Lower lobe of right lung (tissue), 2 donors: ENCODE measurements at places on chromosomes 1 and 21.

DNA sequence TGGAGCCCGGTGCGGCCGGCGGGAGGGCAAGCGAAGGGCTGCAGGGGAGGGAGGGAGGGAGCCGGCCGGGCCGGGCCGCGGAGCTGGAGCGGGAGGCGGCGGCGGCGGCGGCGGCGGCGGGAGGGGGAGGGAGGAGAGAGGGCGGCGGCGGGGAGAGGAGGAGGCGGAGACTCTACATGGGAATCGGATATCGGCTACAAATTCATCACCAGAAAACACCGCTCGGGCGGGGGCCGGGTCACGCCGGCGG, at the start of gene AKT3:
Gene AKT3, minus strand, starts transcription at position 42 of the 250 bp plus-strand sequence. CDS start 7,073 bp downstream, outside the sequence.
- peak; percentile 78 for DNase-seq
- no peaks in the 10 kb centered on the region for H3K27me3 ChIP-seq
- peak within 1 kb of the TSS; percentile 74 for H3K4me3 ChIP-seq
- H3K36me3 ChIP-seq = no peaks in the 10 kb centered on the region
- peak within 1 kb of the TSS; percentile 89 for H3K27ac ChIP-seq
- peaks cover 15% of the 10 kb centered on the region for H3K4me1 ChIP-seq

GRCh38 chr1:1259951-1260600, 13.6 kb upstream of the C1QTNF12 start:
- no peak overlapping the region for H3K27ac ChIP-seq
- peaks cover 16% of the 10 kb centered on the region for H3K4me1 ChIP-seq
- no peak overlapping the region for H3K4me3 ChIP-seq

DNA sequence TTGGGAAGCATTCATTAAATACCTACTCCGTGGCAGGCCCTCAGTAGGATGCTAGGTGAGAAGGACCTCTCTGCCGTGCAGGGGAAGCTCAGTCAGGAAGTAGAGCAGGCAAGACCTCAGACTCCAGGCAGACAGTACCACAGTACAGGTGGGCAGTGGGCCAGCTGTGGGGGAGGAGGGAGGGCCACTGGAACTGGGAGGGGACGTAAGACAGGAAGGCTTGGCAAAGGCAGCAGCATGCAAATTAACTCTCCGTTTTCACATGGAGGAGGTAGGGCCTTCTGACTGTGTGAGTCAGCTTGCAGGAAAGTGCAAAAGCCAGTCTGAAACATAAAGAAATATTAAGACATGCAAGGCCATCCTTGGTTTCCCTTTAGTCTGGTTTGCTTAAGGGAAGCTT, 157.7 kb downstream of the TRIM33 start:
- H3K36me3 ChIP-seq = no peaks in the 10 kb centered on the region
- no peak overlapping the region for H3K27ac ChIP-seq
- peak; percentile 56 for DNase-seq
- peaks cover 12% of the 10 kb centered on the region for H3K4me1 ChIP-seq
- H3K4me3 ChIP-seq = no peak overlapping the region

DNA sequence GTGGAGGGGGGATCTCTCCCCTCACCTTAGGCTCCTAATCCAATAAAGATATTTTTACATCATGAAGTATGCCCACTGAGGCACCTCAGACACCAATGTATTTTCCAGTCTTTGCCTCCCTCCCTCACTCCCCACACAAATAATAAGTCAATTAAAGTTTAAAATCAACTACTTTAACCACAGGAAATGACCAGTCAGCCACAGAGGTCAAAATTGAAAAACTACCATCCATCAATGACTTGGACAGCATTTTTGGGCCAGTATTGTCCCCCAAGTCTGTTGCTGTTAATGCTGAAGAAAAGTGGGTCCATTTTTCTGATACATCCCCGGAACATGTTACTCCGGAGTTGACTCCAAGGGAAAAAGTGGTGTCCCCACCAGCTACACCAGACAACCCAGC, 70.6 kb upstream of the DYNLT5 start:
- H3K27ac ChIP-seq = no peak overlapping the region
- no peak overlapping the region for H3K4me3 ChIP-seq
- no peaks in the 10 kb centered on the region for H3K27me3 ChIP-seq
- H3K36me3 ChIP-seq = no peaks in the 10 kb centered on the region
- no peaks in the 10 kb centered on the region for H3K4me1 ChIP-seq

GRCh38 chr1:66938613-66939012, 13.8 kb downstream of the MIER1 start:
- H3K27ac ChIP-seq = no peak overlapping the region
- H3K4me1 ChIP-seq = peaks cover 51% of the 10 kb centered on the region
- DNase-seq = no peak

DNA sequence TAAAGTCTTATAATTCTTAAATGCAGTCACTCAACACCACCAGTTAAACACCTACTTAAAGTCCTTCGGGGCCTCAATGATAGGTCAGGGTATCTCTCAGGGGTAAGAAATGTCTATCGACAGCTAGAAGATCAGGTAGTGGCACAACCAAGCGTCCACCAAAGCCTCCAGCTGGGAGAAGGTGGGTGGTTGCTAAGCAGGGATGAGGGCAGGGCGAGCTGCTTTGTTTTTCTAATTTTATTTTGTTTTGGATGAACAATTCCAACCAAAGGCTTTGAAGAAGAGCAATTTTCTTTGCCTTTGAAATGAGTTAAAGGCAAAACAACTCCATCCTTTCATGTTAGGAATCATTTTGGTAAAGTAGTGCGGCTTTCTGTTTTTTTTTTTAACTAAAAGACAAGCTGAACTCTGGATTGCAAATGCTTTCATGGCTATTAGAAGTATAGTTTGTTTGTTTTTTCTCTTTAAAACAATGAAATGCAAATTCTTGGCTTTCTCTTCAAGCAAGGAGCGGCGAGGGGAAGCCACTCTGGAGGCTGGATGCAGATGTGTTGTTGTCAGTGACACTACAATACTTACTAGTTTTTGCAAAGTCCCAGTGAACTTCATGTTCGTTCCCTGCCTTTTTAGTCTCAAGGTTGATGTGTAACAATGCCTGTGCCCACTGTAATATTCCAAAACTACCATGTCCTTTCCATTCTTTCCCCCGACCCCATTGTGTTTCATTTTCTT, 106.0 kb downstream of the MRPS6 start:
- H3K27me3 ChIP-seq = no peaks in the 10 kb centered on the region
- no peaks in the 10 kb centered on the region for H3K36me3 ChIP-seq
- H3K4me3 ChIP-seq = no peak overlapping the region
- H3K4me1 ChIP-seq = no peaks in the 10 kb centered on the region
- DNase-seq = no peak
- no peak overlapping the region for H3K27ac ChIP-seq

- H3K27ac ChIP-seq = no peak overlapping the region
- no peak overlapping the region for H3K4me3 ChIP-seq
- no peaks in the 10 kb centered on the region for H3K4me1 ChIP-seq
- DNase-seq = no peak
Measured at GRCh38 chr1:219081943-219082925, 91.4 kb upstream of the LYPLAL1 start.

GRCh38 chr1:239058190-239058589, 328.2 kb upstream of the CHRM3 start:
- H3K4me1 ChIP-seq = no peaks in the 10 kb centered on the region
- DNase-seq = no peak

GRCh38 chr1:41416552-41417334, 55.5 kb downstream of the FOXO6 start:
- peak; percentile 71 for DNase-seq
- H3K27me3 ChIP-seq = no peaks in the 10 kb centered on the region
- H3K27ac ChIP-seq = no peak overlapping the region
- H3K36me3 ChIP-seq = no peaks in the 10 kb centered on the region
- peaks cover 15% of the 10 kb centered on the region for H3K4me1 ChIP-seq

GRCh38 chr1:62908168-62908695, 124.3 kb downstream of the ATG4C start:
- H3K4me3 ChIP-seq = no peak overlapping the region
- DNase-seq = no peak
- no peaks in the 10 kb centered on the region for H3K4me1 ChIP-seq
- no peak overlapping the region for H3K27ac ChIP-seq
- no peaks in the 10 kb centered on the region for H3K36me3 ChIP-seq

- DNase-seq = no peak
- no peaks in the 10 kb centered on the region for H3K36me3 ChIP-seq
- peak overlapping the region; percentile 8 for H3K4me3 ChIP-seq
- H3K4me1 ChIP-seq = peaks cover 7% of the 10 kb centered on the region
- peak overlapping the region; percentile 56 for H3K27ac ChIP-seq
Measured at GRCh38 chr1:160437432-160438316, 37.3 kb downstream of the VANGL2 start.

- H3K36me3 ChIP-seq = no peaks in the 10 kb centered on the region
- no peaks in the 10 kb centered on the region for H3K27me3 ChIP-seq
- H3K27ac ChIP-seq = no peak overlapping the region
- no peak for DNase-seq
- no peak overlapping the region for H3K4me3 ChIP-seq
Measured at GRCh38 chr1:119790451-119791198, 20.6 kb downstream of the REG4 start.

DNA sequence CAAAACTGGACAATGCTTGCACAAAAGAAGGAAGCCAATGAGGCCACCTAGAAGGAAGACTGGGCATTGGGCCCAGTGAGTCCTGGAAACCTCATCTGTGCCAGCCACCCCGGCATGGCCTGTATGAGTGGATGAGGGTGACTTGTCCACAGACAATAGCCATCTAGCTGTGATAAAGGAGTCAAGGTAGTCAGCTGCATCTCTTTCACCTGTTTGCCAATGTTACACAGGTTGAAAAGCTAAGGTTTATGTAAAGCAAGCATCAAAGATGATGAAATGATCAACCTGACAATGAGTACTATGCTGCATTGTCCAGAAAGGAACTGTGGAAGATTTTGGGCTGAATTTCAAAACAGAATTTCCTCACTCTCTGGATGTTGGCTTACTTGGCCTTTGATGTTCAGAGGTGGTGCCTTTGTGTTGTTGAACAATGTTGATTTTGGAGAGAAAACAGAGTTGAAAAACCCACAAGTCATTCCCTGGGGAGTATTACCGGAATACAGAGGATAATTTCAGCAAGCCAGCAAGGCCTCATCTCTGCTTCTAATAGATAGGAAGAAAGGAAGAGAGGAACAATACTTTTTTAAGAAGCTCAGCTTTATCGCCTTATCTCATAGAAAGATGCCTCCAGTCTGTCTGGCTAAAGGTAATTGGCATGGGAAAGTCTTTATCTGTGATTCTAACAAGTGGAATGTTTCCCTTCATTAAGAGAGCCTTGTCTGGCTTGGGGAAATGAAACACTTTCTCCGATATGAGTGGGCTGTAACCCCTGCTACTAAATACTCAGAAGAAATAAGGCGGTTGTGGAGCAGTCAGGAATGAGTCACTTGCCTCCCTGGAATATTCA, 11.4 kb upstream of the SELE start:
- H3K4me3 ChIP-seq = no peak overlapping the region
- H3K27me3 ChIP-seq = peaks cover under 1% of the 10 kb centered on the region
- no peak for DNase-seq

DNA sequence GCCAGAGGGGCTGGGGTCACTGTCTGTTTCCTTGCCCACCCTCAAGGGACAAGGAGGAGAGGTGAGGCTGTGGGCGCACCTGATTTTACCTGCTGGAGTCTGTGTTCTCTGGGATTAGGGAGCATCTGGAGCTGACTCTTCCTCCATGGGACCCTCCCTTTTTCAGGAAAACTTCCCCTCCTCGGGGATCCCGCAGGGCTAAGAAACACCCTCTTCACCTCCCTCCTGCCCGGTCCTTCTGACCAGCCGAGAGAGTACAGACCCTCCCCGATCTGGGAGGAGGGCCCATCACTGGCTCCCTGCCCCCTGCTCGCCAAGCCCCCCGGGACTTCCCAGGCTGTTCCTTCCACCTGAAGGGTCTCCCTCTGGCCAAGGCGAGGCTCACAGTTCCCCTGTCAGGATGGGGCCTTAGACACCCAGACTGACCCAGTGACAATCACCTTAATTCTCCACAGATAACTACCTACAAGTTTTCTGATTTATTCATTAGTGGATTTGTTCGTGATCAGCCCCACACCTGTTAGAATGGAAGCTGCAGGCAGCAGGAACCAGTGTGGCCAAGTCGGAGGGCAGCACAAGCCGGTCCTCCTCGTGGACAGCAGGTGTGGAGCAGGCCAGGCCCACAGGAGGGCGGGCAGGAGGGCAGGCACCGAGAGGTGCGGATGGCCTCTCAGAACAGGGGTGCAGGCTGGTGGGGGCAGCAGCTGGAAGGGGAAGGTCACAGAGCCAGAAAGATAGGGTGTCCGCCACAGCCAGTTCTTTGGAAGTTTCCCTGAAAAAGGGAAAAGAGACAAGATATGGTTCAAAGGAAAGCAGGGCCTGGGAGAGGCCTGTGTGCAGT, 15.9 kb upstream of the SAMD11 start:
- DNase-seq = no peak
- H3K27ac ChIP-seq = no peak overlapping the region
- peaks cover 23% of the 10 kb centered on the region for H3K4me1 ChIP-seq

DNA sequence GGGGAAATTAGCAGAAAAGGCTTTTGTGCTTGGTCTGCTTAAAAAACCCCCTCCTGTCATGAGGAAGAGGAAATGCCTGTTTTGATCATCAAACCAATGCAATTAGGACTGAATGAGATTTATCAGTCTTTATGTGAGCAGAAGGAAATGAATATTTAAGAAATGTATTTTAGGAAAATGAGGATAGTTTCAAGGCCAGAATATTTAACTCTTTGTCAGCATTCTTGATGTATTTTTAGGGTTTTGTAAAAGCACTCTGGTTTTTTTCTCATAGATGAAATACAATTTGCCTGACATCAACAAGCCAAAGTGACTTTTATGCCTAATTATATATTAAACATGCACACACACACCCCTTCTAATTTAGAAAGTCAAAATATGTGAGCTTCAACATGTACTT, 213.8 kb downstream of the GRIK1 start:
- H3K27me3 ChIP-seq = no peaks in the 10 kb centered on the region
- H3K27ac ChIP-seq = no peak overlapping the region
- no peaks in the 10 kb centered on the region for H3K36me3 ChIP-seq
- H3K4me3 ChIP-seq = no peak overlapping the region
- DNase-seq = no peak
- H3K4me1 ChIP-seq = no peaks in the 10 kb centered on the region

- no peaks in the 10 kb centered on the region for H3K4me1 ChIP-seq
- H3K27me3 ChIP-seq = no peaks in the 10 kb centered on the region
- no peak overlapping the region for H3K27ac ChIP-seq
- no peak overlapping the region for H3K4me3 ChIP-seq
- peaks cover 9% of the 10 kb centered on the region for H3K36me3 ChIP-seq
- DNase-seq = no peak
Measured at GRCh38 chr1:42832641-42833240, 13.7 kb upstream of the ZNF691 start.

DNA sequence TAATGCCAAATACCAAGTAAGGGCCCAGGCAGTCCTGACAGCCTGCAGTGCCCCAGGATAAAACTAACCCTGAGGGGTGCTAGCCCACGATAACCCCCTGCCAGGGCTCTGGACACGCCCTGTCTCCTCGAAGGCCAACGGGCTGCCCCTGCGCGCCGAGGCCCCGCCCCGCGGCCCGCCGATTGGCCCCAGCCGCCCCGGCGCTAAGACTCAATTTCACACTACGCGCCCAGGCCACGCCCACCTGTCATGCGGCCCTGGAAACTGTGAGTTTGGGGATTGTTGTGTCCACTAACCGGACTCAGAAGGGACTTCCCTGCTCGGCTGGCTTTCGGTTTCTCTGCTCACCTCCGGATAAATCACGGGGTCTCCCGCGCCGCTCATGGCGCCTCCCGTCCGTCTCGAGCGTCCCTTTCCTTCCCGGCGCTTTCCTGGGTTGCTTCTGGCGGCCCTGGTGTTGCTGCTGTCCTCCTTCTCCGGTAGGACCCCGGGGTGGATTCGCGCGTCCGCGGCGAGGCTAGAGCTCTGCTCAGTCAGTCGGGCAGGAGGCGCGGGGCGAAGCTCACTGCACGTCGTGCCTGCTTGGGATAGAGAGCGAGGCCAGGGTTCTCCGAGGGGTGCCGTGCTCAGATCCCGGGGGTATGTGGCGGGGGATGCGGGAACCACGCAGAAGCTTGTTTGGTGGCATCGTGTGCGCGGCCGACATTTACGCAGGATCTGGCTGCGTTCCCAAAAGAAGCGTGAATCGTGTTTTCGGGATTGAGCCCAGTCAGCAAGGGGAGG, at the start of gene CR1L:
Gene CR1L, plus strand, starts transcription at position 282 of the 783 bp plus-strand sequence. Its CDS starts 101 bp downstream, at position 383.
- H3K4me3 ChIP-seq = peak within 1 kb of the TSS; percentile 67
- peak; percentile 88 for DNase-seq
- peaks cover 7% of the 10 kb centered on the region for H3K4me1 ChIP-seq
- no peaks in the 10 kb centered on the region for H3K27me3 ChIP-seq
